Tibial artery (tissue), 4 donors: ENCODE measurements at places on chromosomes 16 and 17.

DNA sequence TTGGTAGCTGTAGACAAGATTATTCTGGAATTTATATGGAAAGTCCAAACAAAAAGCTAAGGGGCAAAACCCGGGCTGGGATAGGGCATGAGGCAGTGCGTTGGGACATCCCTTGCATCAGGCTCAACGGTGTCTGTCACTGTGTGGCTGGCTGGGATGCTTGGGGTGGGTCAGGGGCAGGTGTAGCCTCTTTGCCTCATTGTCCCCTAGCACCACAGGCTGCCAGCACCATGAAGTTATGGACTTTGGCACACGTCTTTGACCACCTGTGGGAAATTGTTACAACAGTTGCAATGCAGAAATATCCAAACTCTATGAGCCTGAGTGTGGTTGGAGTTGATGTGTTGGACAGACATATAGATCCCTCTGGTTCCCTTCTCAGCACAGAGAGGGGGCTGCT lies 32.8 kb upstream of the MARCHF10 start:
- no peak for DNase-seq

DNA sequence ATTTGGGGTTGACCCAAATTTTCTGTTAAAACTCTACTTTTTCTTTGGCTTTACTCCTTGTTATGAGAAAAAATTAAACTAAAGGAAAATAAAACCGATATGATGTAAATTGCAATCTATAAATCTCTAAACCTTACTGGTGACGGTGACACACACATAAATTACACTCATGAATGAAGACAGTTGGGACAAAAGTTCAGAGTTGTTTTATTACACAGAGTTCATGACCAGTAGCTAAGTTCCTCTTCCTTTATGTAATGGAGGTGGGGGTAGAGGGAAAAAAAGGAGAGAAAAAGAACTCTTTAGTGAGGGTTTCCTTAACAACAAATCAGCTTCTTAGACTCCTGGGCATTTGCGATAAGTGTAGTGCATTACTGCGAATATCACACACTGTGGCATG lies 220.7 kb downstream of the KCNJ2 start:
- no peak for DNase-seq

GRCh38 chr16:74842413-74842812 lies 67.8 kb upstream of the FA2H start:
- DNase-seq: no peak

GRCh38 chr17:44362459-44362948 lies 1.1 kb downstream of the FAM171A2 start:
- DNase-seq: no peak
